Gastroesophageal sphincter (tissue), 4 donors: ENCODE measurements at places on chromosomes 16 and 17.

GRCh38 chr17:73387746-73388577 lies 76.2 kb upstream of the CDC42EP4 start:
- no peak for ATAC-seq
- no peaks in the 10 kb centered on the region for H3K27me3 ChIP-seq
- H3K36me3 ChIP-seq = no peaks in the 10 kb centered on the region
- no peak overlapping the region for H3K4me3 ChIP-seq
- no peaks in the 10 kb centered on the region for H3K4me1 ChIP-seq

GRCh38 chr17:47690121-47690520 lies 3.8 kb upstream of the TBKBP1 start:
- H3K27ac ChIP-seq = no peak overlapping the region
- H3K4me1 ChIP-seq = peaks cover 7% of the 10 kb centered on the region
- ATAC-seq = no peak
- no peak overlapping the region for H3K4me3 ChIP-seq

DNA sequence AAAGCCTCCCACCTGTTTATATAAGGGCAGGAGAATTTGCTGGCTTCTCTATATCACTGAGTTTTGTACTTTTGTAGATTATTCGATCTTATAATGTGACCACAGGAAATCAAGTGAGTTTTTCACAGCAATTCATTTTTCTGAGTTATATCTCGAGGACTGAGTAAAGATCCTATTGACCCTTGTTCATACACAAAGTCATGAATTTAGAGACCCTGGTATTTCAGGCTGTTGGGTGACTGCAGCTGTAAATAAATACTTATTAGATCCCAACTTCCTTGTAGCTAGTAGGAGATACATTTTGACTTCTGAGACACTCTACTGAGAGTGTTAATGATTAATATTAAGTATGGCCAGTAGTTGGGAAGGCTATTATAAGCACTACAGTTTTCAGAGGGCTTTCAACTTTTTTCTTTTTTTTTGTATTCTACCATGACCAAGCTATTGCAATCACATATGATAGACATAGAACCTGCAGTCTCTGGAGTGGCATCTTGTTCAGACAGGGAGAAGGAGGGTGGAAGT lies 3.2 kb upstream of the KRT20 start:
- no peak overlapping the region for H3K27ac ChIP-seq
- H3K36me3 ChIP-seq = no peaks in the 10 kb centered on the region
- no peaks in the 10 kb centered on the region for H3K4me1 ChIP-seq
- no peak for ATAC-seq
- H3K4me3 ChIP-seq = no peak overlapping the region

DNA sequence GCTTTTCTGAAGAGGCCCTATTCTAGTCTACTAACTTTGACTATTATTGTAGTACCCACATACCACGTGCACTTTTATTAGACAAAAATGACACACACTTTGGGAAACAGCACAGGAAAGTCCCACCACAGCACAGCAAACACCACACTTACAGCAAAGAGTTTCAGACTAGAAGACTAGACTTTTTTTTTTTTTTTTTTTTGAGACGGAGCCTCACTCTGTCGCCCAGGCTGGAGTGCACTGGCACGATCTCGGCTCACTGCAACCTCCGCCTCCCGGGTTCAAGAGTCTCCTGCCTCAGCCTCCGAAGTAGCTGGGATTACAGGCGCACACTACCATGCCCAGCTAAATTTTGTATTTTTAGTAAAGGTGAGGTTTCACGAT lies 20.1 kb downstream of the YWHAE start:
- no peaks in the 10 kb centered on the region for H3K36me3 ChIP-seq
- no peak for ATAC-seq
- peaks cover 62% of the 10 kb centered on the region for H3K4me1 ChIP-seq
- peak overlapping the region; percentile 52 for H3K27ac ChIP-seq
- H3K27me3 ChIP-seq = no peaks in the 10 kb centered on the region

- no peak overlapping the region for H3K27ac ChIP-seq
- no peaks in the 10 kb centered on the region for H3K36me3 ChIP-seq
- H3K4me1 ChIP-seq = no peaks in the 10 kb centered on the region
- H3K4me3 ChIP-seq = no peak overlapping the region
- no peaks in the 10 kb centered on the region for H3K27me3 ChIP-seq
- no peak for ATAC-seq
These were observed 89.0 kb upstream of the CDH5 start for GRCh38 chr16:66277311-66278070.

GRCh38 chr17:48603959-48604769 lies 622 bp downstream of the HOXB6 start:
- no peaks in the 10 kb centered on the region for H3K36me3 ChIP-seq
- H3K27me3 ChIP-seq = peaks cover 100% of the 10 kb centered on the region
- no peak for ATAC-seq
- H3K27ac ChIP-seq = no peak overlapping the region
- peaks cover 25% of the 10 kb centered on the region for H3K4me1 ChIP-seq

GRCh38 chr17:16415031-16415924 lies at the start of gene TRPV2:
Gene TRPV2 (plus strand): TSS chr17:16415571. CDS start chr17:16417669, 2,098 bp downstream.
- peaks cover 48% of the 10 kb centered on the region for H3K4me1 ChIP-seq
- peak within 1 kb of the TSS; percentile 14 for H3K27ac ChIP-seq
- H3K27me3 ChIP-seq = peaks cover 9% of the 10 kb centered on the region
- peak within 1 kb of the TSS; percentile 59 for H3K4me3 ChIP-seq
- peaks cover 9% of the 10 kb centered on the region for H3K36me3 ChIP-seq

DNA sequence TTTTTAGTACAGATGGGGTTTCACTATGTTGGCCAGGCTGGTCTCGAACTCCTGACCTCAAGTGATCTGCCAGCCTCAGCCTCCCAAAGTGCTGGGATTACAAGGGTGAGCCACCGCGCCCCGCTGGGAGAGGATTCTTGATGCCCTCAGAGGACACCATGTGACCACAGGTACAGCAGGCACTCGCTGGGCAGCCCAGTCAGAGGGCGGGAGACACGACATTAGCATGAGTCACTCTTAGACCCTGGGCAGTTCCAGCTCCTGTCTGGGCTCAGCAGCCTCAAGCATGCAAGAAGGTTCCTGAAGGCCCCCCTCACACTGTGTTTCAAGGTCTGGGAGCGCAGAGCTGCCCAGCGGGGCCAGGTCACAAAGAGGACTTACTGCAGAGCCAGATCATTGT lies 11.9 kb downstream of the STAC2 start:
- no peak overlapping the region for H3K4me3 ChIP-seq
- no peak overlapping the region for H3K27ac ChIP-seq
- peaks cover 23% of the 10 kb centered on the region for H3K27me3 ChIP-seq
- H3K4me1 ChIP-seq = peaks cover 15% of the 10 kb centered on the region
- ATAC-seq = no peak
- H3K36me3 ChIP-seq = no peaks in the 10 kb centered on the region

GRCh38 chr16:56944954-56945839 lies 13.3 kb downstream of the HERPUD1 start:
- no peak overlapping the region for H3K27ac ChIP-seq
- H3K4me3 ChIP-seq = no peak overlapping the region
- no peaks in the 10 kb centered on the region for H3K27me3 ChIP-seq
- no peak for ATAC-seq
- no peaks in the 10 kb centered on the region for H3K4me1 ChIP-seq

GRCh38 chr16:86513471-86514277 lies 3.3 kb downstream of the FOXF1 start:
- H3K36me3 ChIP-seq = peaks cover 16% of the 10 kb centered on the region
- peak overlapping the region; percentile 46 for H3K4me3 ChIP-seq
- peak overlapping the region; percentile 99 for H3K27ac ChIP-seq
- no peak for ATAC-seq
- H3K27me3 ChIP-seq = peaks cover 25% of the 10 kb centered on the region

DNA sequence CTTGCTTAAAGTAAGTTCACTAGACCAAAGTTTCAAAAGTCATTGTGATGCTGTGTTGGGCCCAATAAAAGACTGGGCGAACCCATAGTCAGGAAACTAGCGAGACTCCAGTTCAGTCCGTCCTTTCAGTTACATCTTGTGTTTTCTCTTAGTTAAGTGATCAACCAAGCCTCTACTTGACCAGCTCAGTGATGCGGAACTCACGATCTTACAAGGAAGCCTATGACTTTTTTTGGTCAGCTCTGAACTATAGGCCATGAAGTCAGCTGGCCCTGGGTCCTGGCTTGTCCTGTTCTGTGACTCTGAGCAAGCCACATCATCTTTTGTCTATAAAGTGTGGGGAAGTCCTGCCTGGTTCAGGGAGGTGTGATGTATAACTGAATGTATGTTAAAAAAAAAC lies 21.7 kb upstream of the WSCD1 start:
- no peak overlapping the region for H3K27ac ChIP-seq
- no peaks in the 10 kb centered on the region for H3K27me3 ChIP-seq
- no peak overlapping the region for H3K4me3 ChIP-seq
- H3K36me3 ChIP-seq = no peaks in the 10 kb centered on the region
- H3K4me1 ChIP-seq = no peaks in the 10 kb centered on the region

- no peak for ATAC-seq
- H3K36me3 ChIP-seq = peaks cover 6% of the 10 kb centered on the region
- H3K27ac ChIP-seq = peak overlapping the region; percentile 73
- H3K27me3 ChIP-seq = no peaks in the 10 kb centered on the region
- peaks cover 19% of the 10 kb centered on the region for H3K4me1 ChIP-seq
These were observed 7.9 kb upstream of the SLFN14 start for GRCh38 chr17:35568561-35568960.

DNA sequence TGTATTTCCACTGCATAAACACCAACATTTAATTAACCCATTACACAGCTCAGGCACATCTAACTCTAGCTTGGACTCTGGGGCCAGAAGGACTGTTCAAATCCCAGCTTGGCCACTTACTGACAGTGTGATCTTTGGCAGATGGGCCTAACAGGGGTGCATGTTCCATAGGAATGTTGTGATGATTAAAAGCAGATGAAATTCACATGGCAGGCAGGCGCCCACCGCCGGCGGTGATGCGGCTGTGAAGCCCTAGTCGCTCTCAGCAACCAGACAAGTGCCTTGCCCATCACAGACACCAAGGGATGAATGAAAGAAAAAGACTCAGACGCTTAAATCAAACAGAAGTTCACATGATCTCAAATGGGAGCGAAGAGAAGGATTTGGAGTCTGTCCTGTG lies 84.6 kb upstream of the WSB1 start:
- peaks cover 8% of the 10 kb centered on the region for H3K4me1 ChIP-seq
- H3K36me3 ChIP-seq = no peaks in the 10 kb centered on the region
- H3K4me3 ChIP-seq = no peak overlapping the region
- no peaks in the 10 kb centered on the region for H3K27me3 ChIP-seq

DNA sequence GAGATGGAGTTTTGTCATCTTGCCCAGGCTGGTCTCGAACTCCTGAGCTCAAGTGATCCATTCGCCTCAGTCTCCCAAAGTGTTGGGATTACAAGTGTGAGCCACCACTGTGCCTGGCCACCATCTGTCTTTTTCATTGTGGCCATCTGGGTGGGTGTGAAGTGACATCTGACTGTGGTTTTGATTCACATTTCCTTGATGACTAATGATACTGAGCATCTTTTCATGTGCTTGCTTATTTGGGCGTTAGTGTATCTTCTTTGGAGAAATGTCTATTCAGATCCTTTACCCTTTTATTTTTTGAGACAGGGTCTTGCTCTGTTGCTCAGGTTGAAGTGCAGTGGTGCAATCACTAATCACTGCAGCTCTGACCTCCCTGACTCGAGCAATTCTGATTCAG lies 53.9 kb upstream of the ERN1 start:
- H3K4me3 ChIP-seq = no peak overlapping the region
- no peak for ATAC-seq
- H3K36me3 ChIP-seq = no peaks in the 10 kb centered on the region
- no peak overlapping the region for H3K27ac ChIP-seq
- no peaks in the 10 kb centered on the region for H3K4me1 ChIP-seq
- no peaks in the 10 kb centered on the region for H3K27me3 ChIP-seq

DNA sequence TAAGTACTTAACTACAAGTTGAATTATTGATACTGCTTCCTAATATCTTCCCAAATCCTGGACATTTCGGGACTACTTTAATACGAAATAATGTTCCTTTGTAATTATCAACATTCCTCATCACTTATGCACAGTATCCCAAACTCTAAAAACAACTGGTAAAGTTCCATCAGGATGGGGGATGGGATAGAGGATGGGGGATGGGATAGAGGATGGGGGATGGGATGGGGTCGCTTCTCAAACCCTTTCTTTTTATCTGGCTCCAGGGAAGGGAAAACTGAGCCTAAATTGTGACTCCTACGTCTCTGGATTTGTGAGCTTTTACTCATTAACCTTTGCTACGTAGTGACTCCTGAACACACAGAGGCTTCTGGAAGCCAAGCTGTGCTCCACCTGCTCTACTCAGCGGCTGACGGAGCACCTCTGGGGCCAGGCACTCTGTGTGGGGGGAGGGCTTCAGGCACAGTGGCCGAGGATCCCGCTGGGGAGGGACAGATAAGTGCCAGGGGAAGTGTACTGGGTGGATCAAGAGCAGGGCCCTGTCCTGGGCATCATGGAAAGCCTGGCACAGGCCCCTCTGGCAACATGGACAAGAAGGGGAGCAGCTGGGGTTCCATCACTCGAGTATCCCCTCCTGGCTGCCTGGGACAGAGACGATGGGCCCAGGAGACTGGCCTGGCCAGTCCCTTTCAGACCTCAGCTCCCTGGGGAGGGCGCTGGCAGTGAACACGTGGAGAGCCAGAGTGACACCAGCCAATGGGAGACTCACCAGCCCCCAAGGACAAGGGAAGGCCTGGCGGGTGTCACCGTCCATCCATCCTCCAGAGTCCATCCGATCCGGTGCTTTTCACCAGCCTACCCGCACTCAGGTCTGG lies 56.2 kb downstream of the PGS1 start:
- H3K4me1 ChIP-seq = no peaks in the 10 kb centered on the region
- no peak for ATAC-seq
- no peak overlapping the region for H3K4me3 ChIP-seq
- H3K36me3 ChIP-seq = peaks cover 7% of the 10 kb centered on the region
- no peak overlapping the region for H3K27ac ChIP-seq
- H3K27me3 ChIP-seq = peaks cover 34% of the 10 kb centered on the region

- no peak overlapping the region for H3K27ac ChIP-seq
- no peaks in the 10 kb centered on the region for H3K36me3 ChIP-seq
- no peak for ATAC-seq
- H3K4me1 ChIP-seq = no peaks in the 10 kb centered on the region
- no peak overlapping the region for H3K4me3 ChIP-seq
- no peaks in the 10 kb centered on the region for H3K27me3 ChIP-seq
These were observed 23.3 kb upstream of the CA10 start for GRCh38 chr17:52181782-52182181.

- no peak overlapping the region for H3K27ac ChIP-seq
- no peaks in the 10 kb centered on the region for H3K36me3 ChIP-seq
- no peaks in the 10 kb centered on the region for H3K27me3 ChIP-seq
- H3K4me1 ChIP-seq = peaks cover 78% of the 10 kb centered on the region
These were observed 229.2 kb downstream of the MSI2 start for GRCh38 chr17:57485566-57485865.

GRCh38 chr17:39665642-39666224 lies 584 bp downstream of the TCAP start:
- H3K4me3 ChIP-seq = no peak overlapping the region
- H3K36me3 ChIP-seq = peaks cover 25% of the 10 kb centered on the region
- no peak for ATAC-seq
- peaks cover 85% of the 10 kb centered on the region for H3K4me1 ChIP-seq
- peaks cover 59% of the 10 kb centered on the region for H3K27me3 ChIP-seq
